CD4-positive, alpha-beta T cell treated with Interferon gamma for 1 hour (primary cell): ENCODE measurements at places on chromosomes 7 and 10.
A peak's percentile ranks its signal among the peaks of the same experiment; 100 is the strongest.

GRCh38 chr7:25448301-25448700 lies 220.0 kb upstream of the NPVF start:
- DNase-seq = no peak

DNA sequence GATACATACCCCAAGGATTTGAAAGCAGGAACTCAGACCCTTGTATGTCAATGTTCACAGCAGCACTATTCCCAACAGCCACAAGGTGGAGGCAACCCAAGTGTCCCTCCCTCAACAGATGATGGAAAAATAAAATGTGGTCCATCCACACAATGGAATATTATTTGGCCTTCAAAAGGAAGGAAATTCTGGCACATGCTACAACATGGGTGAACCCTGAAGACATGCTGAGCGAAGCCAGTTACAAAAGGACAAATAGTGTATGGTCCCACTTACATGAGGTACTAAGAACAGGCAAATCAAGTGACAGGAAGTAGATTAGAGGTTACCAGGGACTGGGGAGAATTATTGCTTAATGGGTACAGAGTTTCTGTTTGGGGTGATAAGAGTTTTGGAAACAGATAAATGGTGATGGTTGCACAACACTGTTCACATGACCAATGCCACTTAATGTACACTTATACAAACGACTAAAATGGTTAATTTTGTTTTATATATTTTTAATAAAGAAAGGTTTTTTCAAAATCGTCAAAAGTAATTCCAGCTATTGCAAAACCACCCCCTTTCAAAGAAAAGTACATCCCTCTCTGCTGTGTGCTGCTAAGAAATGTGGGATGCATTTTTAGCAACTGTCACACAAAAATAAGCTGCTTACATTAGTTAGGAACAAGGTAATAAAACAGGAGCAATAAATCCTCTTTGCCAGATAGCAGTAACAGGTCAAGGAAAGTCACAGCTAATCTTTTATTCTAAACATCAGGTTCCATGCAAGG lies 85.7 kb downstream of the GRB10 start:
- DNase-seq = no peak

DNA sequence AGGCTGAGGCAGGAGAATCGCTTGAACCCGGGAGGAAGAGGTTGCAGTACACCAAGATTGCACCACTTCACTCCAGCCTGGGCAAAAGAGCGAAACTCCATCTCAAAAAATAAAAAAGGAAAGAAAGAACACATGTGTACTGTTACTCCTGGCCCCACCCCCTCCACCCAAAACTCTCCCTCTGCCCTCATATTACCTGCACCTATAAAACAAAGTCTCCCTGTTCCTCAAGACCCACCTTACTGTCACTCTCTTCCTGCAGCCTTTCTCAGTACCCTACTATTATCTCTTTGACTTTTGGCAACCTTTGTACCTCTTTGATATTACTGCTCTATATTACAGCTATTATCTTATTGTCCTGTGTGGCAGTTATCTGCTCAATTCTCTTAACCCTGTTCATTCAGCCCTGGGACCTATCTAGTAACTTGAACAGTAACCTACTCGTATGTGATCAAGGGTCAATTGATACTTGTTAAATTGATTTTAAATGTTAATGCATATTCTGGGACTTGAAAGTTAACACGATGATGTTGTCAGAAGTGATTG lies 68.5 kb upstream of the CAPZA2 start:
- DNase-seq = no peak

GRCh38 chr7:29538389-29538788 lies 25.2 kb upstream of the PRR15 start:
- DNase-seq = no peak

- no peak for DNase-seq
Measured at GRCh38 chr10:122273966-122274545, 3.0 kb downstream of the BTBD16 start.

DNA sequence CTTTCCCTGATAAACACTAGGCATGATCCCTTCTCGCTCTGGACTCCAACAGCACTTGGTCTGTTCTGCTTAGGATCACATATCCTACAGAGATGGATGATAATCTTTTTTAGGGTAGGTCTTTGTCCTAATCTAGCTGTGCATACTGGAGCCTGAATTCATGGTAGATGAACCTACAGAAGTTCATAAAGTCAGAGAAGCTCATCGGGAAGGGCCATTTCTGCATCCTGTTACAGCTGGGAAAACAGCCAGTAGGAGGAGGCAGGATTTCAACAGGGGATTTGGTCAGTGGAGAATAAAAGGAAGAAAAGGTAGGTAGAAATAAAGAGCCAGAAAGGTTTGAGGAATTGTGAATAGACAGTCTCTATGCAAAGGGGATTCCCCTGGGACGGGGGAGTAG lies 101.4 kb downstream of the ANK3 start:
- no peak for DNase-seq

DNA sequence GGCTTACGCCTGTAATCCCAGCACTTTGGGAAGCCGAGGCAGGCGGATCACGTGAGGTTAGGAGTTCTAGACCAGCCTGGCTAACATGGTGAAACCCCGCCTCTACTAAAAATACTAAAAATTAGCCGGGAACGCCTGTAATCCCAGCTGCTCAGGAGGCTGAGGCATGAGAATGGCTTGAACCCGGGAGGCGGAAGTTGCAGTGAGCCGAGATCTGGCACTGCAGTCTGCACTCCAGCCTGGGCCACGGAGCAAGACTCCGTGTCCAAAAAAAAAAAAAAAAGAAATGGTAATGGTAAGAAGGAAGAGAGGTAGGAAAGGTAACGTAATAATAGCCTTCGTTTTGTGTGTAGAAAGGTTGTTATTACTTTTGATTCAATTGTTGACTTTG lies 1.2 kb downstream of the HSPA14 start:
- no peak for DNase-seq

- DNase-seq = no peak
Measured at GRCh38 chr10:97017474-97017903, 168.3 kb downstream of the SLIT1 start.

DNA sequence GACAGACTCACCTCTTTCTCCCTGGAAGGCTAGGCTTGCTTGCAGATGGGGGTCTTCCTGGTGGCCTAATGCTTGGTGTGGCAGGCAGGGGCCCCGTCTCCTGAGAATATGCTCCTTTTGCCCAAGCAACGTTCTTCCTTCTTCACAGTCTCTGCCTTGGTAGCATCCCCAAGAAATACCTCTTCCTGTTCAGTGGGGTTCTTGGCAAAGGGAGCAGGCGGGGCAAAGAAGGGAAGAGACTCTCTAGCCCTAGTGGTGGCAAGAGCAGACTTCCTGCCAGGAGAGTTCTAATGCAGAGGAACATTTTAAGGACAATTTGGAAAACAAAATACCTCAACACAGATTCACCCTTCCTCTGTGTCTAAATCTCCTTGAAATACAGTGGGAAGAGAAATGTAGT lies at the start of gene CLEC5A:
CLEC5A (minus strand) TSS at position 179 of the 400 bp plus-strand sequence. CDS start 682 bp downstream, outside the sequence.
- no peak for DNase-seq

- DNase-seq = no peak
Measured at GRCh38 chr10:100442548-100442947, 20.3 kb upstream of the WNT8B start.

- no peak for DNase-seq
Measured at GRCh38 chr7:3412871-3413270, 111.8 kb downstream of the SDK1 start.

- no peak for DNase-seq
Measured at GRCh38 chr10:127435246-127435645, 113.9 kb upstream of the NPS start.

DNA sequence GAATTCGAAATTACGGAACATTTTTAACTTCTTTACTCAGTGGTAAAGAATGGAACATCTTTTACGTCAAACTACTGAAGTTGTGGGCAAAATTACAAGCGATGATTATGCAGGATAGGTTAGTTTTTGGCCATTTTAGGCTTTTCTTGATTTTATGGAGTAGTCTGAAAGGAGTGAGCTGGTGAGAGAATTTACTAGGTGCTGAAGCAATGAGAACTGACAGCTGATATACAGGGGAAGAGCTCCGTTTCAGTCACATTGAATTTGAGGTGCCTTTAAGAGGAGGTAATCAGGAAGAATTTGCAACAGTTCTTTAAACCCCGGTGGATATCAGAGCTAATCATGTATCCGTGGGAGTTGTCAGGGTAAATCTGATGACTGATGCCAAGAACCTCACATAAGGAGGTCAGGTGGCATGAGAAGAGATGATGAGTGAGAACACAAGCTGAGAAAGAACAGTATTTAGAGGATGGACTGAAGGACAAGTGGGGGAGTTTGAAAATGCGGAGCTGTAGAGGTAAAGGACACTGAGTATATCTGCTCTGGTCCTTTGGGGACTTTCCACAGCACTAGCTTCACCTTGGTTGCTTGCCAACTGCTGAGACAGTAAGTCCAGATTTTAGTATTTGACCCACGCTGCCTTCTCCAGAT lies 104.3 kb downstream of the AHR start:
- no peak for DNase-seq

GRCh38 chr10:10499839-10500238 lies 517.8 kb upstream of the CELF2 start:
- DNase-seq = no peak

GRCh38 chr10:79264942-79265341 lies 82.3 kb upstream of the PPIF start:
- DNase-seq = no peak

DNA sequence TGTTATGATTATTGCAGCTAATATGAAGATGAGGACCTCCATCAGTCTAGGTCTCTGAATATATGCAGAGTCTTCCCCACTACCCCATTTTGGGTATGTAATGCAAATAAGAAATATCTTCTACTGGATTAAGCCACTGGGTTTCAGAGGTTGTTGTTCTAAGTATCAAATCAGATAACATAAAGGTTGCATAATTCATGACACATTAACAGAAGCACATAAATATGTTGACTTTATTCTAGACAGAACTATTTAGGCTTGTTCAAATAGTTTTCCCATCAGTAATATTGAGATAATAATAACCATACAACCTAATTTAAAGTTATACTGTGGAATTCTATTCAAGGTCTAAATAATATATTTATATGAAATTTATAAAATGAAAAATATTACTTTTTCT lies 157.1 kb downstream of the ETV1 start:
- no peak for DNase-seq

DNA sequence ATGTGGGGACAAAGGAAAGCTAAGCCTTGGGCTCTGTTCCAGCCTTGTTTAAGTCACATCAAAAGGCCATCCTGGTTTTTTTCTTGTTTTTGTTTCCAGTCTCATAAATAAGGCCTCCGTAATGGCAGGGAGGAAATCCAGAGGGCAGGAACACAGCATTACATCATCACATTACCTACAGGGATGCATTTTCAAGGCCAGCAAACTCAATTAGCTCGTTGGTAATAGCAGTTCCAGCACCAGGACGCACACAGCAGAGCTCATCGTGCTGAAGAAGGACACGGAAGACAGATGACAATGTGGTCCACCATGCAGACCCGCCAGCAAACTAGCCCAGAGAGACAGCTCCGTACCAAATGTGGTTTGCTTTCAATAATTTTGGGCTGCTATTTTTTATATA lies 1209.2 kb downstream of the TYW1 start:
- no peak for DNase-seq

DNA sequence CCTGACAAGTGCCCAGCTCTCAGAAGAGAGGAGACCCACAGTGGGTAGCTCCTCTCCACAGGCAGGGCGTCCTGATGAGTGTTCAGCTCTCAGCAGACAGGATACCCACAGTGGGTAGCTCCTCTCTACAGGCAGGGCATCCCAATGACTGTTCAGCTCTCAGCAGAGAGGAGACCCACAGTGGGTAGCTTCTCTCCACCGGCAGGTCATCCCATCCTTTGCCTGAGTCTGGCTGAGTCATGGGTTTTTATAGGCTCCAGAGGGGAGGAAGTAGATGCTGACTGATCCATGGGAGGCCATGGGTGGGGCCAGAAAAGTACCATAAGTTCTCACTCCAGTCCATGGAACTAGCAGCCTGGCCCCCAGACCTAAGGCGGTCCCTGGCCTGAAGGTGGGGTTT lies 18.5 kb downstream of the CFAP70 start:
- no peak for DNase-seq

GRCh38 chr7:28748933-28749584 lies 209.1 kb downstream of the TRIL start:
- DNase-seq = peak; percentile 18

DNA sequence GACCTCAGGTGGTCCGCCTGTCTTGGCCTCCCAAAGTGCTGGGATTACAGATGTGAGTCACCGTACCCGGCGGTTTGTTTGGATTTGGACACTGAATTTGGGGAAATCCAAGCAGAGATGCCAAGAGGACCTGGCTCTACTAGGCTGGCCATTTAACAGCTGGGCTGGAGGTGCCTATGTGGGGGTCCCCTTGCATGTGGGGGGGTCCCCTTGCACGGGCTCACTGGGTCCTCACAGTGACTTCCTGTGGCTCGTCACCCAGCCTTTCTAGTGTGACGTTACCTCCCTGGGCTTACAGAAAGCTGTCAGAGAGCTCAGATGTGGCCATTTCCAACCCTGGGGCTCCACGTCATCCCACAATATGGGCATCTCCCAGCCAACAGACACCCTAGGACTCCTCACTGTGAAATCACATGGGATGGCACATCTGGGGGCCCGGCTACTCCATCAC lies 49.3 kb upstream of the GNA12 start:
- peak; percentile 3 for DNase-seq

DNA sequence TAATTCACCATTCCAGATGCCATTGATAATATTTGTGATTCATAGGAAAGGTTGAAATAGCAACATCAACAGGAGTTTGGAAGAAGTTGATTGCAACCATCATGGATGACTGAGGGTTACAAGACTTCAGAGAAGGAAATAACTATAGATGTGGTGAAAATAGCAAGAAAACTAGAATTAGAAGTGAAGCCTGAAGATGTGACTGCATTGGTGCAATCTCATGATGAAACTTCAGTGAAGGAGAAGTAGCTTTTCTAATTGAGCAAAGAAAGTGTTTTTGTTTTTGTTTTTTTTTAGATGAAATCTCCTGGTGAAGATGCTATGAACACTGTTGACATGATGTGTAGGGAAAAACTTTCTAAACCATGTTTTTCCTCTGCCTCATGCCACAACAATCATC lies 18.7 kb upstream of the CD36 start:
- no peak for DNase-seq

GRCh38 chr10:73229567-73229966 lies 17.5 kb downstream of the DNAJC9 start:
- DNase-seq = no peak

DNA sequence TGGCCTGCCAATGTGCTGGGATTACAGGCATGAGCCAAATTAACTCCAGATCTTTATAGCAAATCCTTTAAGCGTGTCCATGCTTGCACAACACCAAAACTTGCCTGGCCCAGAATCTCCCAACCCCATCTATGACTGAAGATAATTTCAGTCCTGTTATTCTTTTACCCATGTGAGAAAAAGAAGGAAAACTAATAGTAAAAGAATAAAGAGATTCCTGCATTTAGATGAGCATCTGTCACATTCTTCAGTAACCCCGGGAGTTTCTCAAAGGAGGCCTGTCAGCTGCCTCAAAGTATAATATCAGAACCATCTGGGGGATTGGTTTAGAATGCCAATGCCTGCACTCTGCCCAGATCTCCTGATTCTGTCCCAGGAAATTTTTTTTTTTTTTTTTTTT lies 158.1 kb upstream of the KMT2E start:
- DNase-seq = no peak

GRCh38 chr7:101357433-101357832 lies 5.2 kb upstream of the COL26A1 start:
- DNase-seq = no peak
